Naive B cell (primary cell): ENCODE measurements at places on chromosomes 16 and 17. TPM values are rescaled to one million over a fixed set of nuclear protein-coding genes. Genes with fewer than 3 reads are reported as not detected.

DNA sequence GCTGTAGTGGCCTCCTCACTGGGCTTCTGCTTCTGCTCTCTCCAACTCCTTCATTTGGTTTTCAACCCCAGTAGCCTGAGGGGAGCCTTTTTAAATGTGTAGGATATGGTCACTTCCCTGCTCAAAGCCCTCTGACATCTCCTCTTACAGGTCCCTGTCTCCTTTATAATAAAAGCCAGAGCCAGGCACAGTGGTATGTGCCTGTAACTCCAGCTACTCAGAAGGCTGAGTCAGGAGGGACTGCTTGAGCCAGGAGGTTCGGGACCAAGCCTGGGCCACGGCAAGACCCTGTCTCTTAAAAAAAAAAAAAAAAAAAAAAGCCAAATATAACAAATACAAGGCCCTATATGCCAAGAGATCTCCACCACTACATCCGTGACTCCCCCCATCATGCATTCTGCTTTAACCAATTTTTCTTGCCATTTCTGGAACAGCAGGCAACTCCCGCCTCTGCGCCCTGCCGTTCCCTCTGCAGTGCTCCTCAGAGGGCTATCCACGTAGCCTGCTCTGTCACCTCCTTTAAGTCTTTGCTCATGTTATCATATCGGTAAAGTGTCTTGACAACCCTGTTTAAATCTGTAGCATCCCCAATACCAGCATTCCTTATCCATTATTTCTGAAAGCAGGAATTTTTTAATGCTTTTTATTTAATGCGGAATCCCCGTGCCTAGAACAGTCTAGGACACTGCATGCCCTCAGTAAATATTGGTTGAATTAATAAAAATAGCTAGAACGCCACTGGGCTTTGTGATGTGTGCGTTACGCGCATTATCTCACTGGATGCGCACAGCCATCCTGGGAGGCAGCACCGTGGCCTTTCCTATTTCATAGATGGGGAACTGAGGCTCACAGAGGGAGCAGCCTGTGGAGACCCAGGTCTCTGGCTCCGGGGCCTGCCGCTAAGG, 9.5 kb downstream of the ZNF771 start:
- no peaks in the 10 kb centered on the region for H3K27me3 ChIP-seq
- no peaks in the 10 kb centered on the region for H3K36me3 ChIP-seq
- peak overlapping the region; percentile 75 for H3K4me3 ChIP-seq
- peak overlapping the region; percentile 13 for H3K27ac ChIP-seq
- H3K4me1 ChIP-seq: peaks cover 4% of the 10 kb centered on the region

DNA sequence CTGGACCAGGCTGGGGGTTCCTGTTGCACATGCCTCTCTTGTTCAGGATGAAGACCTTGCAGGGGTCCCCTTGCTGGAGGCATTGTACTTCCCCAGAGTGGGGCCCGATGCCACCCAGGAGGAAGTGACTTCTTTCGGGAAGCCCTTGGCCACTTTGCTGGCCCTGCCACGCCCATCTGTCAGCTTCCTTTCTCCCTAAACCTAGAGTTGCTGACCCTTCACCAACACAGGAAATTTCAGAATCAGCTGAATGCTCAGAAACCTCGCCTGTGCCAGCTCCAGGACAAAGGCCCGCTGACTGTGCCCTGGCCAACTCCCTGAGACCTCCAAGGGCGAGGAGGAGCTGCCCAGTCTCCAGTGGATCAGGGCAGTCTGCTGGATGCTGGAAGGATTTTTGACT, 26.7 kb downstream of the WNT9B start:
- no peak overlapping the region for H3K4me3 ChIP-seq
- no peaks in the 10 kb centered on the region for H3K36me3 ChIP-seq
- H3K27me3 ChIP-seq: no peaks in the 10 kb centered on the region
- H3K27ac ChIP-seq: no peak overlapping the region
- DNase-seq: no peak

Gene DCXR
- polyA plus RNA-seq: 99.0 TPM

Gene LGALS9B
- 0.22 TPM for polyA plus RNA-seq

Gene PDE6G
- 3.2 TPM for polyA plus RNA-seq
